ENCODE measurements at places on chromosomes 4 and X. TPM values are rescaled to one million over a fixed set of nuclear protein-coding genes. Genes with fewer than 3 reads are reported as not detected.

The GDPD2 gene
- 11.3 TPM for total RNA-seq

The SPATA18 gene
- 3.9 TPM for total RNA-seq

The CXCL1 gene
- 0.64 TPM for total RNA-seq

The FGD1 gene
- total RNA-seq = 13.4 TPM

The SMR3B gene
- not detected for total RNA-seq

The TSPAN7 gene
- 615 TPM for total RNA-seq

The FGF5 gene
- 4.5 TPM for total RNA-seq

The F9 gene
- total RNA-seq = not detected

The ADGRA3 gene
- 37.5 TPM for total RNA-seq

The KDR gene
- total RNA-seq = 12.1 TPM

The AKAP14 gene
- total RNA-seq = 0.79 TPM

The WWC2 gene
- total RNA-seq = 28.7 TPM

The BANK1 gene
- 1.3 TPM for total RNA-seq

The HERC5 gene
- 4.2 TPM for total RNA-seq

The PNCK gene
- total RNA-seq = 116 TPM

The TCEAL2 gene
- 96.9 TPM for total RNA-seq

The CLIC2 gene
- total RNA-seq = 8.1 TPM

The PPP1R2C gene
- not detected for total RNA-seq

The FMR1 gene
- total RNA-seq = 73.2 TPM

The CNGA1 gene
- 1.4 TPM for total RNA-seq

The PABPC5 gene
- total RNA-seq = 2.8 TPM

The CXCL10 gene
- total RNA-seq = 1.8 TPM

The FDCSP gene
- not detected for total RNA-seq

The STK32B gene
- total RNA-seq = 4.1 TPM

The ADH7 gene
- not detected for total RNA-seq

The DCAF12L2 gene
- 2.8 TPM for total RNA-seq

The FAM184B gene
- total RNA-seq = 2.1 TPM

The MAGEA10 gene
- total RNA-seq = not detected

The FRMD7 gene
- total RNA-seq = not detected

The TLR10 gene
- 1.5 TPM for total RNA-seq

The ZNF157 gene
- 2.6 TPM for total RNA-seq

The SERPINA7 gene
- not detected for total RNA-seq

The GAGE2A gene
- total RNA-seq = not detected

The FAM47A gene
- total RNA-seq = not detected

The RAB9B gene
- total RNA-seq = 28.1 TPM

The FOXR2 gene
- total RNA-seq = not detected

The STBD1 gene
- total RNA-seq = 3.7 TPM

The MAOB gene
- total RNA-seq = 97.9 TPM

The DCAF8L1 gene
- not detected for total RNA-seq

The USP26 gene
- total RNA-seq = not detected

The SORCS2 gene
- 41.8 TPM for total RNA-seq

The GUCY1B1 gene
- total RNA-seq = 110 TPM

The NUDT11 gene
- total RNA-seq = 21.7 TPM

The MAGT1 gene
- 29.8 TPM for total RNA-seq

The UGT2B15 gene
- not detected for total RNA-seq

The RHOXF2B gene
- not detected for total RNA-seq

The IQCM gene
- total RNA-seq = not detected

The REPS2 gene
- total RNA-seq = 80.6 TPM

The EXOC1L gene
- total RNA-seq = not detected

The PRR32 gene
- total RNA-seq = not detected
